ENCODE measurements at places on chromosomes 3 and 15. TPM values are rescaled to one million over a fixed set of nuclear protein-coding genes. Genes with fewer than 3 reads are reported as not detected.

Gene PIGZ
- total RNA-seq = 2.1 TPM

Gene PLSCR5
- not detected for total RNA-seq

Gene TARS3
- total RNA-seq = 8.9 TPM

Gene KCNMB2
- not detected for total RNA-seq

Gene CD200
- total RNA-seq = 8.9 TPM

Gene AGBL1
- not detected for total RNA-seq

Gene ANKDD1A
- 1.7 TPM for total RNA-seq

Gene RASGRP1
- 1.2 TPM for total RNA-seq

Gene CTXN2
- total RNA-seq = not detected

Gene CPNE9
- total RNA-seq = not detected

Gene SCG5
- total RNA-seq = 10.7 TPM

Gene LRRC31
- not detected for total RNA-seq

Gene FBXL22
- 0.58 TPM for total RNA-seq

Gene HDGFL3
- total RNA-seq = 25.3 TPM

Measured in myometrial cell (primary cell).